Activated CD4-positive, alpha-beta memory T cell treated with anti-CD3 and anti-CD28 coated beads for 36 hours (primary cell): ENCODE measurements at places on chromosomes 3 and 15. TPM values are rescaled to one million over a fixed set of nuclear protein-coding genes. Genes with fewer than 3 reads are reported as not detected.

SIDT1 gene
- total RNA-seq = 11.3 TPM

CLRN1 gene
- not detected for total RNA-seq

GXYLT2 gene
- not detected for total RNA-seq

EOGT gene
- total RNA-seq = 9.3 TPM

PLA2G4D gene
- not detected for total RNA-seq

TNFAIP8L3 gene
- total RNA-seq = not detected

REC114 gene
- total RNA-seq = not detected

- DNase-seq = no peak
- no peak overlapping the region for H3K27ac ChIP-seq
- H3K36me3 ChIP-seq = no peaks in the 10 kb centered on the region
- no peak overlapping the region for H3K4me3 ChIP-seq
- H3K4me1 ChIP-seq = peaks cover 32% of the 10 kb centered on the region
These were observed 11.5 kb downstream of the MUC4 start for GRCh38 chr3:195800240-195800639.

DNA sequence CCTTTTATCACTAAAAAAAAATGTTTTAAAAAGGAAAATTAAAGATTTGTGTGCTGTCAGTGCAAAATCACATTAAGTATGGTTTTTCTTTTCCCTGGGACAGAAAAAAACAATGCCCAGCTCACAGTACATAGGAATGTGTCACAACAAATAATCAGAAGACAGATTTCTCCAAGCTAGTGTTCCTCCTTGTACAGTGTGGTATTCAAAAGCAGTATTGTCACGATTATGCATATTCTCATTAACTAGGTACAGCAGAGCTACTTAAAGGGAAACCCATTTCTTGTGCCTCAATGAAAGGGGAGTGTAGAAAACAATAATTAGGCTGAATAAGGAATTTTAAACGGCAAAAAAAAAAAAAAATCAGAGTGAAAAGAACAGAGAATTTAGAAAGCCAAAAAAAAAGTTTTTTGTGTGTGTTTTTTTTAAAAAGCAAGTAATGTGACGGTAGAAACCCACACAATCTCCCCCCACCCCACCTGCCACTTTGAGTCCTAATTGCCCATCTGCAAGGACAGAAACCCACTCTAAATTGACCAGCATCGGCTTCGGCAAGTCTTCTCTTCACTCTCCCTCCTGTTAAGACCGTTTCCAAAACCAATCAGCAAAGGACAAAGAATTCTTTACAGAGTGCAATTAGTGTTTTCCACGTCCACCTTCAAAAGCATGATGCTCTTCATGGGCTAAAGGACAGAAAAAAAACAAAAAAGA, 41.0 kb downstream of the EIF4E3 start:
- H3K27me3 ChIP-seq = no peaks in the 10 kb centered on the region
- no peak overlapping the region for H3K4me3 ChIP-seq
- H3K27ac ChIP-seq = no peak overlapping the region
- H3K36me3 ChIP-seq = peaks cover 26% of the 10 kb centered on the region

DNA sequence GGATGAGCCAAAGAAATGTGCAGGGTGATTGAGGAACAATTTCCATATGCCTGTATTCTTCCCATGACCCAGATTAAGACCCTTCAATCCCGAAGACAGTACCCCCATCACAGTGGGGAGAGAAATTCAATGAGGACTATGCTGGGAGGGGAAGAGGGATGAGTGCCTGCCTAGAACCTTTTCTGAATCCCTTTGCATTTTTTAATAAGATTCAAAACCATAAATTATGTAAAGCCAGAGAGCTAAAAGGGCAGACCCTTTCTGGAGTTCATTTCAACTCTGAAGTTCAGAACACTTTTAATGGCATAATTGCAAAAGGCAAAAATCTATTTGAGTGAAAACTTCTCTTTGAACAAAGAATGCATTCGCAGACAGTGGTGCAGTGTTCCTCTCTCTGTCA, 529.5 kb downstream of the NTRK3 start:
- no peak overlapping the region for H3K27ac ChIP-seq
- H3K4me1 ChIP-seq = no peaks in the 10 kb centered on the region
- H3K4me3 ChIP-seq = no peak overlapping the region
- H3K36me3 ChIP-seq = no peaks in the 10 kb centered on the region

GRCh38 chr3:46709157-46709654, 8.0 kb downstream of the TMIE start:
- no peaks in the 10 kb centered on the region for H3K36me3 ChIP-seq
- no peaks in the 10 kb centered on the region for H3K4me1 ChIP-seq
- no peak overlapping the region for H3K4me3 ChIP-seq
- no peak overlapping the region for H3K27ac ChIP-seq
- no peaks in the 10 kb centered on the region for H3K27me3 ChIP-seq

DNA sequence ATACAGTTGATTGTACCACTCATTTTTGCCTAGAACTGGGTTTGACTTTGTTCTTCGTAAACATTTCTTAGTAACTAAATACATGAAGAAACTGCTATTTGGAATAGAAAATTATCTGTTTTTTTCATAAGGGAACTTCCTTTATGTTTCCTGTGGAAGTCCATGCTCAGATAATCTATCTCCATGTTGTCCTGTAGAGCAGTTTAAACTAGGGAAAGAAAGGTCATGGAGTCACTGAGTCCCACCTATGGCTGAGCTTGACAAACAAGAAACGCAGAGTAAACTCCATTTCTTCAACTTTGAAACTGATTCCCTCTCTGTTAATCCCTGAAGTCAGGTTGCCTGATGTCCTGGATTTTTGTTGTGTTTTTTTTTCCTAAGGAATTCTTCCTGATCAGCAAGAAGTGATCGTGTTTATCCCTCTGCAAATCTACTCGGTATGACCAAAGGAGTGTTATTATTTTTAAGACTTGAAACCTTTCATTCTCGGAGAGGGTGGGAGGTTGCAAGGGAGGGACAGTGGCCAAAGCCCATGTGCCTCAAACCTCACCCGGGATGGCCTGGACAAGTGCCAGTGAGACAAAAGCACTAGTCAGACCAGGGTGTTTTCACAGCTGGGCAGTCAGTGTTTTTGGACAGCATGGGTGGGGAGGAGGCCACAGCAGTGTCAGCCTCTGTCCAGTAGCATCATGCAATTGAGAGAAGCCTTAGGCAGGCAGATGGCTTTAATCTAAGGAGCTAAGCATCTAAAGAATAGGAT, 129.8 kb upstream of the PHLDB2 start:
- DNase-seq = no peak
- no peaks in the 10 kb centered on the region for H3K27me3 ChIP-seq
- no peak overlapping the region for H3K4me3 ChIP-seq
- no peak overlapping the region for H3K27ac ChIP-seq
- H3K36me3 ChIP-seq = peaks cover 2% of the 10 kb centered on the region
- no peaks in the 10 kb centered on the region for H3K4me1 ChIP-seq

DNA sequence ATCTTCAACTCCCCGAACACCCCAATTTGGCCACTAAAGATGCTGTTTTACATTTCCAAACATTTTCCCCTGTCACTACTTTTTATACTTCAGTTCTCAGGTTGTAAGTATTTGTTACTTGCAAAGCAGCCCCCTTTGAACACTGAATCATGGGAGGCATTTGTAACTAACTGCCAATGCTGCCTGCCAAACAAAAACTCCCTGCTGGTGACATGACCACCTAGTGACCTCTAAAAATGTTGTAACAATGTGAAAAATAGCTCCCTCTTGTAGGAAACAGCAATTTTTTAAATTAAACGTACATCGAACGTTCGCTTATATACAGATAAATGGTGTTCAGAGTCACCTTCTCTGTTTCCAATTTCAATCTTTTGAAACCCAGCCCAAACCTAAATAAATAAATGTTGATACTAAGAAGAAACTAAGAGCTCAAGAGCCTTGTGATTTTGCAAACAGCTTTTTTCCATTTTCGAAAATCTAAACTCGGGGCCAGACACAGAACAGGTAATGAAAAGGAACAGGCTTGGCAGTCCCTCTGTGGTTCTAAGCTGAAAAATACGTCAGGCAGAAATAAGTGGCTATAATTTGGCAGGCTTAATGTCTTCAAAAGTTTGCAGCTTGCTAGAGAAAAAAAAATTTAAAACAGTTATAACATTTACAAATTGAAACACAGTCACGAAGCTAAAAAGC, 268.6 kb upstream of the WNT5A start:
- no peaks in the 10 kb centered on the region for H3K27me3 ChIP-seq
- no peak overlapping the region for H3K4me3 ChIP-seq

- H3K4me1 ChIP-seq = no peaks in the 10 kb centered on the region
- DNase-seq = no peak
- no peaks in the 10 kb centered on the region for H3K27me3 ChIP-seq
- no peak overlapping the region for H3K4me3 ChIP-seq
These were observed 748.8 kb upstream of the CCDC54 start for GRCh38 chr3:106628407-106628806.

DNA sequence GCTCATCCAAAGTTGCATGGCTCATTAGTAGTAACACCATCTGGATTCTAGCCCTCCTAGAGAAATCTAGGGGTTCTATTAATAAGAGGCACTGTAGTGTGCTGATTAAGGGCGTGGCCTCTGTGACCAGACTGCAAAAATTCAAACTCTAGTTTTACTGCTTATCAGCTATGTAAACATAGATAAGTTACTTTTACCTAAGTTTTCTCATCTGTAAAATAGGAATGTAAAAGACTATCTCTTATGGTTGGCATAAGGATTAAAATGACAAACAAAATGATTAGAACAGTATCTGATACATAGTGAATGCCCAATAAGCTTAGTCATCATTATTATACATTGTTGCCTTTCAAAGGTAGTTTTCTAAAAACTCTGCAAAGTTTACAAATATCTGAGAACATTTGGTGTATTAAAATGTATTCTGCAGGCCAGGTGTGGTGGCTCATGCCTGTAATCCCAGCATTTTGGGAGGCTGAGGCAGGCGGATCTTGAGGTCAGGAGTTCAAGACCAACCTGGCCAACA, 4.5 kb downstream of the PTX3 start:
- H3K4me1 ChIP-seq = peaks cover 10% of the 10 kb centered on the region
- peaks cover 25% of the 10 kb centered on the region for H3K27me3 ChIP-seq
- no peak for DNase-seq
- no peak overlapping the region for H3K4me3 ChIP-seq
- no peaks in the 10 kb centered on the region for H3K36me3 ChIP-seq

DNA sequence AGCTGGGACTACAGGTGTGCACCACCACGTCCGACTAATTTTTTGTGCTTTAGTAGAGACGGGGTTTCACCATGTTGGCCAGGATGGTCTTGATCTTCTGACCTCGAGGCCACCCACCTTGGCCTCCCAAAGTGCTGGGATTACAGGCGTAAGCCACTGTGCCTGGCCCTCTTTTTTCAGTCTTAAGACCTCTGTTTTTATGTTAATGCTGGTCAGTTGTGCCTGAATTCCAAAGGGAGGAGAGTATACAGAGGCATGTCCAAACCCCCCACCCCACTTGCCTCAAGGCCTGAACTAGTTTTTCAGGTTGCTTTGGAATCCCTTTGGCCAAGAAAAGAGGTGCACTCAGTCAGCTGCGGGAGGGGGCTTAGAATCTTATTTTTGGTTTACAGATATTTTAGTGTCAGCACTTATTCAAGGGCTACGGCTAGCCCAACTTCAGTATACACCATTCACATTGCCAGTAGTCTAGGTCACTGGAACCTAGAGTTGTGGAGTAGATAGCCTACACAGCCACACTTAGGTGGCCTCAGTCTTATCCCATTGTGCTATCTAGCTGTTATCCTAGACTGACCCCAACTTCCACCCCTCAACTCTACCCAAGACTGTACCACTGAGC, 128.0 kb upstream of the TPM1 start:
- H3K4me3 ChIP-seq = no peak overlapping the region
- H3K4me1 ChIP-seq = no peaks in the 10 kb centered on the region

DNA sequence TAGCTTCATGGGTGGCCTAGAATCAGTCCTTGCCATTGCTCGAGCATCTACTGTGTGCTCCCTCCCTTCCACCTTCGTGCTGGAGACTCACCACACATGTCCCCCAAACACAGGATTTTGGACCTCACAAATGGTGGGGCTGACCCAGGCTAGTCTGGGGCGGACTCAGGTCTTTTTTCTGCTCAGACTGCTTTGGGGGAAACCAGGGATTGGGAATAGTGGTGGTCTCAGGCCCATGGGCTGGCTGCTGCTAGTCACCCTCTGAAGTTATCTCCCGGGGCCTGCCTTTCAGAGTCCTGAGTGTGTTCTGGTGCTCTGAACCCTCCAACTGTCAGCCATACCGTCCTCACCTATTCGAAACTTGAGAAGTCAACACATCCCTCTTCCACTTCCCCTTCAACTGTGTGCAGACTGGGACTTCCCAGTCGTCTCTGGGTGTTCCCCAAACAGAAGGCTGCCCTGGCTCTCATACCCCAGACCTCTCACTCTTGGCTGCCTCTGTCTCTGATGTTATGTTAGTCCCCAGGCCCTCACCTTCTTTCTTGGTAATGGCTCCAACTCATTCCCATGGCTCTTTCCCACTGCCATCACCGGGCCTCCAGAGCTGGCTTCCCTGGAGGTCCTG, 46.0 kb downstream of the PPCDC start:
- H3K36me3 ChIP-seq = no peaks in the 10 kb centered on the region
- no peak overlapping the region for H3K4me3 ChIP-seq
- no peak for DNase-seq
- H3K4me1 ChIP-seq = peaks cover 36% of the 10 kb centered on the region
- peaks cover 1% of the 10 kb centered on the region for H3K27me3 ChIP-seq

GRCh38 chr3:3991598-3991997, 192.4 kb downstream of the LRRN1 start:
- H3K27ac ChIP-seq = no peak overlapping the region
- no peak overlapping the region for H3K4me3 ChIP-seq
- peaks cover 2% of the 10 kb centered on the region for H3K36me3 ChIP-seq
- H3K27me3 ChIP-seq = no peaks in the 10 kb centered on the region
- DNase-seq = no peak
- no peaks in the 10 kb centered on the region for H3K4me1 ChIP-seq

GRCh38 chr3:188513662-188514328, 359.8 kb downstream of the LPP start:
- H3K27me3 ChIP-seq = no peaks in the 10 kb centered on the region
- no peak for DNase-seq

DNA sequence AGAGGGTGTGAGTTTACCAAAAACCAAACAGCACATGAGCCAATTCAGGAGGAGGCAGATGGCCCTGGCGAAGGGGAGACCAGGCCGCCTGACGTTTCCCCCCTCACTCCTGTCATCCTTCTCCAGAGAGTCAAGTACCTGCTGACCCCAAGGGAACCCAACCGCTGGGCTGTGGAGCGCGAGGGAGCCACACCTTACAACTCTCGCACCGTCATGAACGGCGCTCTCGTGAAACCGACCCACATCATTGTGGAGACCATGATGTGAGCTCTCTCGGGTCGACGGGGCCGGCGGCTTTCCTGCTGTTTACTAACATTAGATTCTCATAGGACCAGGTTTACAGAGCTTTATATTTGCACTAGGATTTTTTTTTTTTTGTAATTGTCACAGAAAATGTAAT, 55.4 kb downstream of the GRIP2 start:
- H3K4me3 ChIP-seq = no peak overlapping the region
- no peak for DNase-seq
- no peaks in the 10 kb centered on the region for H3K4me1 ChIP-seq

DNA sequence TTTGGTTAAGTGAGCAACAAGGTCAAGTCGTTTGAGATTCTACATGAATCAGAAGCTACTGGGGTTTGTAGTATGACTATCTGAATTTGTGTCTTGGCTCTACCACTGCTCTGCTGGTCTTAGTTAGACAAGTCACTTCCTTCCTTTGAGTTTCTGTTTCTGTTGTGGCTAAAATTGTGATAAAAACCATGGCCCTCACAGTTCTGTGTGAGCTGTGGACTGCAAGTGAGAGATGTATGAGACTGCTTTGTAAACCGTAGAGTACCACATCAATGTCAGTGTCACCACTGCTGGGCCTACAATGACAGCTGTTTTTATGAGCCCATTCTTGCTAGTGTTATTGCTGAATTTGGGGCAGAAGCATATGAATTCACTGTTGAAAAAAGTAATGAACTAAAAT, 32.7 kb downstream of the RARB start:
- no peaks in the 10 kb centered on the region for H3K36me3 ChIP-seq
- no peaks in the 10 kb centered on the region for H3K4me1 ChIP-seq
- H3K27me3 ChIP-seq = peaks cover 2% of the 10 kb centered on the region
- no peak overlapping the region for H3K4me3 ChIP-seq
- DNase-seq = no peak
